ENCODE measurements at places on chromosomes 5 and 9.
A peak's percentile ranks its signal among the peaks of the same experiment; 100 is the strongest.

DNA sequence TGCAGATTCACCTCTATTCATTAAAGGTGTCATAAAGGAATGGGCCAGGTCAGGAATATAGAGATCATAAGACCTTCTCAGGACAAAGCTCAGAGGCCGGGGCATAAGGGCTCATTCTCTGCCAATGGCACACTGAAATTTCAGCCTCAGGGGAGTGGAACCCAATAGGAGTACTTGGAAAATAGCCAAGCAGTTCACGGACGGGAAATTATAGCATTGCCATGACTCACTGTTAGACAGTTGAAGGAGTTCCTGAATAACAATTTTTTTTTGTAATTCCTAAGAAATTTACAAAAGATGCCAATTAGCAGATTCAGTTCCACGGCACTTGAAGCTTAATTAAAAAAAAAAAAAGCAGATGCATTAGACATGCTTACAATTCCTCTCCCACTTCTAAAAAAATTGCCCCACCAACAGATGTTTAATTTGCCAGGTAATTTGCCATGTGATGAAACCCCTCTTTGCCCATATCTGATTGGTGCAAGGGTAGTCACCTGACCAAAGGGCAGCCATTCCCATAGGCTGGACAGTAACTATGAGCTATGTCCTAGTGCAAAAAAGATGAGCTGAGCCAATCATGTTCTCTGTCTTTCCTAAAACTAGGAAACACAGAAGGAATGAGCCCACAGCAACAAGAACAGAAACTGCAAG, 58.6 kb downstream of the PTCD2 start:
- peaks cover 57% of the 10 kb centered on the region for H3K4me1 ChIP-seq
- H3K36me3 ChIP-seq, result no peaks in the 10 kb centered on the region
- peak; percentile 93 for DNase-seq
- H3K27ac ChIP-seq, result no peak overlapping the region
- no peak overlapping the region for H3K4me3 ChIP-seq

DNA sequence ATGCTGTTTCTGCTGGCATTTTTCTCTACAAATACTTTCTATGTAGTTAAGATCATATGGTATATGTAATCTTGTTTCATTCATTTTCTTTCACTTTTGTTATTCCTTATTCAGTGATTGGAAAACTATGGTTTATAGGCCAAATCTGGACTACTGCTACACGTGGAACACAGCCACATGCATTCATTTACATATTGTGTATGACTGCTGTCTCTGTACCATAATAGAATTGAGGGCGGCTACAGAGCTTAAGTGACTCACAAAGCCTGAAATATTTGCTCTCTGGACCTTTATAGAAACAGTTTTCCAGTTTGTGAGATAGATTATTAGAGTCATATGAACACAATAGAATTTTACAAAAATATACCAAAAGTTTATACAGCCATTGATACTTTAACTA, 133.6 kb upstream of the CDKN2B start:
- H3K36me3 ChIP-seq, result no peaks in the 10 kb centered on the region
- no peaks in the 10 kb centered on the region for H3K27me3 ChIP-seq
- H3K4me3 ChIP-seq, result no peak overlapping the region
- peak; percentile 54 for DNase-seq

DNA sequence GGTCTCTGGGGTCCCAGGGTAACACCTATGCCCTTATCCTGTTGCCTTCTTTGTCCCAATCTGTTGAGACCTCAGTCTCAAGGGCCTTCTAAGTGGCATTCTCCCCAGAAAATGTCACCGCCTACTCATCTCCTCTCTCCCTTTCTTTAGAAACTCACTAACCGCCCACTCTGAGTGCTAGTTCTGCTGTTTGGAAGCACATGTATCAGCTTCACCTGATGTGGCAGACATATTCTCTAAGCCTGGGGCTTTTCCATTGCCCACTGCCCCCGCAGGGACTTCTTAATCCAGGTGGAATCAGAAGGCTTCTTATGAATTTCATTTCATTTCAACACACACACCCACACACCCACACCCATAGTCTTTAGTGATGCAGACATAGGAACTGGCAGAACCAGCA, 165.1 kb downstream of the ASTN2 start:
- H3K27ac ChIP-seq, result no peak overlapping the region
- DNase-seq, result no peak
- H3K36me3 ChIP-seq, result no peaks in the 10 kb centered on the region
- no peaks in the 10 kb centered on the region for H3K4me1 ChIP-seq
- no peaks in the 10 kb centered on the region for H3K27me3 ChIP-seq
- H3K4me3 ChIP-seq, result no peak overlapping the region

GRCh38 chr5:101045689-101046088, 142.6 kb upstream of the ST8SIA4 start:
- H3K27me3 ChIP-seq, result no peaks in the 10 kb centered on the region
- H3K36me3 ChIP-seq, result no peaks in the 10 kb centered on the region
- H3K4me3 ChIP-seq, result no peak overlapping the region
- no peaks in the 10 kb centered on the region for H3K4me1 ChIP-seq
- H3K27ac ChIP-seq, result no peak overlapping the region

DNA sequence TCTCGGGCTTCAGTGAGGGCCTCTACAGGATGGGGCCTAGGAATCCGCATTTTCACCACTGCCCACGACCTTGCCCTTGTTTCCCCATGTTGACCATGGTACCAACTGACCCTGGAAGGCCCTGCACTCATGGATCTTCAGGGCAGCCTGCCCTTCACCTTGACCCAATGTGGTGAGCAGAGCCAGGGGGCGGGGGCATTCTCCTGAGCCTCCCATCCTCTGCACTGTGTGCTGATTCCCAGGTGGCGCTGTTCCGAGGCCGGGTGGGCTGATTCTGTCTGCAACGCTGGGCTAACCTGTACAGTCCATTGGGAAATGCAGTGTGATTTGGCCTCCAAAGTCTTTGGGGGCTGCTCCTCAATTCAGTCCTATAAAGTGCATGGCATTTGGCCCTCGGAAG, 68.7 kb downstream of the SHB start:
- peaks cover 22% of the 10 kb centered on the region for H3K4me1 ChIP-seq
- H3K27me3 ChIP-seq, result no peaks in the 10 kb centered on the region
- no peaks in the 10 kb centered on the region for H3K36me3 ChIP-seq
- no peak overlapping the region for H3K27ac ChIP-seq
- DNase-seq, result no peak

GRCh38 chr9:70569070-70569772, 154.8 kb upstream of the KLF9 start:
- DNase-seq, result peak; percentile 43
- no peak overlapping the region for H3K4me3 ChIP-seq
- H3K27me3 ChIP-seq, result no peaks in the 10 kb centered on the region
- no peak overlapping the region for H3K27ac ChIP-seq

DNA sequence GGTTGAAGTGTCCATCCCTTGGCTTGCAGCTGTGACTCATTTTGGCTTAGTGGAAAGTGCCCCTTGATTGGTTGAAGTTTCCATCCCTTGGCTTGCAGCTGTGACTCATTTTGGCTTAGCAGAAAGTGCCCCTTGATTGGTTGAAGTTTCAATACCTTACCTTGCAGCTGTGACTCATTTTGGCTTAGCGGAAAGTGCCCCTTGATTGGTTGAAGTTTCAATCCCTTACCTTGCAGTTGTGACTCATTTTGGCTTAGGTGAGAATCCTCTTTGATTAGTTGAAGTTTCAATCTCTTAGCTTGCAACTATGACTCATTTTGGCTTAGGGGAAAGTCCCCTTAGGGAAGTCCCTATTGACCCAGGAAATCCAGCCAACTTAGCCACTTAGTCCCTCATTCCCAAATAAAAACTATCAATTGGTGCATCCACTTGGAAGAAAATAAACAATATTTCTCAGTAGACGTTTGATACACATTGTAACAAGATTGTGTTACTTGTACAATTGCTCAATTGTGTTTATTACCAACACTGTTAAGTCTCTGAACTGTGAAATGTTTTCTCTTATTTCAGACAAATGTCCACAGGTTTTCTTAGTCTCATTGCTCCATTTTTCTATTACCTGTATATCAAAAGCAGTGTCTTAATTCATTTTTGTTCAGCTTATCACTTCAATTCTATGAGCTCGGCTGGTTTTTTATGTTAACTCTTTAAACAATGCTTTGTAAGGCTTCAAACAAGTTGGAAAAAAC, 2308.8 kb upstream of the ACO1 start:
- no peak for DNase-seq
- no peaks in the 10 kb centered on the region for H3K27me3 ChIP-seq
- no peak overlapping the region for H3K27ac ChIP-seq
- H3K4me3 ChIP-seq, result no peak overlapping the region
- H3K36me3 ChIP-seq, result no peaks in the 10 kb centered on the region

GRCh38 chr5:1317921-1318565, 23.2 kb upstream of the TERT start:
- no peak overlapping the region for H3K4me3 ChIP-seq
- H3K27ac ChIP-seq, result no peak overlapping the region
- no peaks in the 10 kb centered on the region for H3K27me3 ChIP-seq
- DNase-seq, result no peak

DNA sequence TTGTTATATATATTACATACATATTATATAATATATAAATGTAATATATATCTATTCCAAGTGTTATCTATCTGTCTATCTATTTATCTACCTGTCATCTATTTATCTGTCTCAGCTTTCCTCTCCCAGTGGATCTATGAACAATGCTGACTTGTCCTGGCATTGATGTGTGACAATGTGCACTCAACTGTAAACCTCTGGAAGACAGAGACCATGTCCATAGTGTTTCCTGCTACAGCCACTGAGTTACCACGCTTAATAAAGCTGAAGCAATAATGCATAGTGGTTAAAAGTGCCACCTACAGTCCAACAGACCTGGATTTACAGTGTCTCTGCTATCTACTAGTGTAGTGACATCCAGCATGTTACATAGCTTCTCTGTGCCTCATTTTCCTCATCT, 57.2 kb upstream of the TMED7 start:
- no peak overlapping the region for H3K27ac ChIP-seq
- H3K4me1 ChIP-seq, result 0 out of 2 replicates have a peak, but pooled peaks cover 9% of the 10 kb centered on the region
- no peaks in the 10 kb centered on the region for H3K27me3 ChIP-seq
- no peak for DNase-seq
- no peak overlapping the region for H3K4me3 ChIP-seq
- no peaks in the 10 kb centered on the region for H3K36me3 ChIP-seq

Data from GM23248 (cell line).